ENCODE measurements at places on chromosomes 4 and X.

GRCh38 chr4:25816591-25817058 lies 46.2 kb downstream of the SEL1L3 start:
- DNase-seq: no peak

GRCh38 chr4:102217345-102217744 lies 127.9 kb downstream of the SLC39A8 start:
- DNase-seq: no peak

DNA sequence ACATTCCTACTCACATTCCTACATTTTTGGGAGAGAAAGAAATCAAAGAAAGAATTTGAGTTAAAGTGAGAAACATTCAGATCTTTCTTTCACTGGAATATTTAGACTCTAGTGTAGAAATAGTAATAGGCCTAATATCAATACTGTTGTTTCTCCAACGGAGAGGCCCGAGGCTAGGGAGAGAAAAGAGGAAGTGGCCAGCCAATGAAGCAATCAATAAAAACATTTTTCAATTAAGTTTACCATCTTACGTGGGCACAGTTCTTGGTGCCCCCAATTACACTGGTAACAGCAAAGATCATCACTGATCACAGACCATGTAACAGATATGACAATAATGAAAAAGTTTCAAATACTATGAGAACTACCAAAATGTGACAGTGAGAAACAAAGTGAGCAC lies 281.4 kb downstream of the GPM6A start:
- DNase-seq: no peak

DNA sequence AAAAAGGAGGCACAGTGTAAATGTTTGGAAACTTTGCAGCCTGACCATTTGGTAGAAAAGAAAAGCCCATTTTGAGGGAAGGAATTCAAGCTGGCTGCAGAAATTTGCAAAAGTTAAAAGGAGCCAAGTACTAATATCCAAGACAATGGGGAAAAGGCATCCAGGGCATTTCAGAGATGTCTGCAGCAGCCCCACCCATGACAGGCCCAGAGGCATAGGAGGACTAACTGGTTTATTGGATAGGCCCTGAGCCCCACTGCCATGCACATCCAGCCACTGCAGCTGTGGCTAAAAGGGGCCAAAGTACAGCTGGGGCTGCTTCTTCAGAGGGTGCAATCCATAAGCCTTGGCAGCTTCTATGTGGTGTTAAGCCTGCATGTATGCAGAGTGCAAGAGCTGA lies 104.9 kb downstream of the HS3ST1 start:
- DNase-seq: no peak

GRCh38 chr4:102429553-102429952 lies 71.6 kb upstream of the NFKB1 start:
- DNase-seq: no peak

DNA sequence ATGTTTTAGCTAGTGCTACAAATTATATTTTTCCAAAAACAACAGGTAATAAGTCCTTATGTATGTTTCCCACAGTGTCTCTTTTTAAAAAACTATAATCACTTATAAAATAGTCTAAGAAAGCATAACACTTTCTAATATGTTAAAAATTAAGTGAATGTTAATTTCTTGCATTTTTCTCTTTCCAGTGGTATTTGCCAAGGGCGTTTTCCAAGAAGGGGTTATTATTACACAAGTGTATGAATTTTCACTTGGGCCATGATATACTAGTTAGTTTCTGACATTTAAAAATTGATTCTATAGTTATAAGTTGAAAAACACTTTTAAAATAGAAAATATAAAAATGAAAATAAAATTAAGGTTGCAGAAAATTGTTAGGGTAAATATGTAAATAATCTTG lies 74.6 kb downstream of the ARSJ start:
- no peak for DNase-seq

DNA sequence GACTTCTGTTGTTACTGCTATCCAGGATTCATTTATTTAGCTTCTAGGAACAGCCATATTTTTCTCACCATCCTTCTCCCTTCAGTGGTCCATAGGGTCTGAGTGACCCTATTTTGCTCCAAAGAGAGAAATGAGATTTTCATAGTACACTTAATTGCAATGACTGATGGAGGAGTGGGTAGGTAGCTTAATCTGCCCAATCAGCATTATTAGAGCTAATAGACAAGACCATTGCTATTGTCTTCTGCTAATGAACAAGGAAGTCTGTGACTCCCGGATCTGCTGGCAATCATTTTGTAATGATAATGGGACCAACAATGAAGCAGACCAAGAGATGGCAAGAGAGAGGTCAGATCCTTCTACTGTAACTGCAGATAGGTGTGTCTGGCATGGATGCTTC lies 271.4 kb upstream of the SLC7A11 start:
- no peak for DNase-seq

GRCh38 chr4:145891958-145892357 lies 46.7 kb downstream of the ZNF827 start:
- DNase-seq: no peak

DNA sequence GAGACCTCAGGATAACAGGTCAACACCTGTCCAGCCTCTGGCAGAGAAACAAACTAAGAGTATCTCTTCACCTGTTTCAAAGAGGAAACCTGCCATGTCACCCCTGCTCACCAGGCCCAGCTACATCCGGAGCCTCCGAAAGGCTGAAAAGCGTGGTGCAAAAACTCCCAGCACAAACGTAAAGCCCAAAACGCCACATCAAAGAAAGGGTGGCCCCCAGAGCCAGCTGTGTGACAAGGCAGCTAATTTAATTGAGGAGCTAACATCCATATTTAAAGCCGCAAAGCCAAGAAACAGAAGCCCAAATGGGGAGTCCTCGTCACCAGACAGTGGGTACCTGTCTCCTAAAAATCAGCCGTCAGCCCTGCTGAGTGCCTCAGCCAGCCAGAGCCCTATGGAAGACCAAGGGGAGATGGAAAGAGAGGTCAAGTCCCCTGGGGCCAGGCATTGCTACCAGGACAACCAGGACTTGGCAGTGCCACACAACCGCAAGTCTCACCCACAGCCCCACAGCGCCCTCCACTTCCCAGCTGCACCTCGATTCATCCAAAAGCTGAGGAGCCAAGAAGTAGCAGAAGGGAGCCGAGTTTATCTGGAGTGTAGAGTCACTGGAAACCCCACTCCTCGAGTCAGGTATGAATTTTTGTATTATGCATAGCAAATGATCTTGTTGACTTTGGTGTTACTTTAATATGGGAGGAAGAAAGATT lies 15.1 kb downstream of the PALLD start:
- no peak for DNase-seq

DNA sequence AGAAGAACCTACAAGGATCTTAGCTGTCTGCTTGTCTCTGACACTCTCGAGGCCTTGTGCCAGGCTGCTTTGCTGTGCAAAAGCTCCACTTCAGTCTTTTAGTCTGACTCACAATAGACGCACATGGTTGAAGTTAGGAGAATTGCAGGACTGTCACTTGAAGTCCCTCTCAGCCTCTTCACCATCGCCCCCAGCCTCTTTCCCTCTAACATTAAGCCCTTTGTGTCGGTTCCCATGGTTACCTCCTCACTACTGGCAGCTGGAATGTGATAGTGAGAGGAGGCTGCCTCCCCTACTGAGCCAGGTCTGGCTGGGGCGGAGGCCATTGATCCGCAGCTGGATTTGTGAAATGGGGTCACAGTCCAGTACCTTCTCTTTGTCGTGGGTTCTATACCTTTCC lies 201.8 kb downstream of the SOWAHB start:
- DNase-seq: no peak

- no peak for DNase-seq
Observed at GRCh38 chr4:181194096-181194495, 1049.1 kb upstream of the TENM3 start.

GRCh38 chr4:155666344-155667221 lies at the start of gene GUCY1A1:
Gene GUCY1A1 (plus strand): TSS chr4:155666848. CDS start chr4:155696868, 30,020 bp downstream.
- peak; percentile 68 for DNase-seq

DNA sequence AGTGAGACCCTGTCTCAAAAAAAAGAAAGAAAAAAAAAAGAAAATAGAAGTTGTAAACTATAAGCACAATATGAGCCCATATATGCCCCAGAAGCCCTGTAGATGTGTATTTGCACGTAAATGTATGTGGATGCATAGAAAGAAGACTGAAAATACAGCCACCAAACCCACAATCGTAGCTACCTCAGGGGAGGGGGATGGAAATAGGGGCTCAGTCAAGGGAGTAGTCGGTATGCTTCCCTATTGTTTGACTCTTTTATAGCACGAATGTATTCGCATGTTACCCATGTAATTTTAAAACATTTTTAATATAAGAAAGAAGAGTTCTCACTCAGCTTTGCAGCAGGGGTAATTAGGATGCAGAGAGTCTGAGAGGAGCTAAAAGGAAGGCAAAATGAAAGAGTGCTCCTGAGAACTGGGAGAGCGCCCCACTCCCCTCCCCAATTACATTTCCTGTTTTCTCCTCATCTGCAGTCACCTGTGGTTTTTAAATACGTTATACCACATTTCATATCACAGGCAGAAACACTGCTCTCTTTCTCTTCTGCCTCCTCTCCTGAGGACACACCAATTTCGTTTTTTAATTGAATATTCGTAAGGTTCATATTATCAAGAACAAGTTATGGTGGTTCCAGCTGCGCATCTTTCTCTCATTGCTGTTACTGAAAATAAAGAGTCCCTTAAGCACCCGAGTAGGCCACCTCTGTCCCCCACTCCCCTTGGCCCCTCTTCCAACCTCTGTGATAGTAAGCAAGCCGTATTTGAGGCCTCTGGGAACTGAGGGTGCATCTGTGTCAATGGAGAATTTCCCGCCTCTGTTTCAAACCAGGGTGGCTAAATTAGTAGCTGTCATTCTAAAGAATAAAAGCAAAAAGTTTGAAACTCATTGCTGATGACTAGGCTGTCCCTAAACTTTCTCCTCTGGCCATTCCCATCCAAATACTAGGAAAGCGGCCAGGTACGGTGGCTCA lies 10.7 kb downstream of the SEPTIN6 start:
- DNase-seq: peak; percentile 42

- no peak for DNase-seq
Observed at GRCh38 chr4:112559053-112559452, 43.1 kb upstream of the NEUROG2 start.

- DNase-seq: peak; percentile 19
Observed at GRCh38 chrX:24777660-24778059, 83.9 kb downstream of the POLA1 start.

DNA sequence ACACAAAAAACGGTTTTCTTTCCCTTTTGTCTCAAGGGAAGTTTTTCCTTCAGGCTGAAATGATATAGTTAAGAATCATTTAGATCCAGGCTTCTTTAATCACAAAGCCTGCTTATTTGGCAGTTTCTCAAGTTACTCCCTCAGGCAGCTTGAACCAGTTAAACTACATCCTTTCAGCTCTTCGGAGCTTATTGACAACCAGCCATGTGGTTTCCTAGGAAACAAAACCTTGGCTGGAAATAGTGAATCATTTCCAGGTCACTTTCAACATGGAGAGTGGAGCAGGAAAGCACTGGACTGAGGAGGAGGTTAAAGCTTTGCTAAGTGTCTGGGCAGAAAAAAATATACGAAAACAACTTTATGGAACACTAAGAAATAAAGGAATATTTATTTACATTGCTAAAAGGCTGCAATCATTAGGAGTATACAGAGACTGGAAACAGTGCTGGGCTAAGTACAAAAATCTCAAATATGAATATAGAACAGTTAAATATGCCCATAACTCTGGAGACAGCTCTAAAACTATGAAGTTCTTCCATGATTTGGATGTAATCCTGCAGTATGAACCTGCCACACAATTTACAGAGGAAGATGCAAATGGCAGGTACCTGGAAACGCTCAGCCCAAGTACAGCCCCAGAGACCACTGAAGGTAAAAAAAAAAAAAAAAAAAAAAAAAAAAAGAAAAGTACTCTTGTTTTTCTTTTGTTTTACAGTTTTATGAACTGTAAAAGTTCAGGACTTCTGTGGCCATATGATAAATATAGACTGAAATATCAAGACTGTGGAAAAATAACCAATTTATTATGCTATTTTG lies 23.2 kb upstream of the AASDH start:
- peak; percentile 74 for DNase-seq

- DNase-seq: no peak
Observed at GRCh38 chr4:57137261-57137660, 27.1 kb upstream of the IGFBP7 start.

GRCh38 chr4:147749811-147750321 lies 18.0 kb downstream of the ARHGAP10 start:
- no peak for DNase-seq

DNA sequence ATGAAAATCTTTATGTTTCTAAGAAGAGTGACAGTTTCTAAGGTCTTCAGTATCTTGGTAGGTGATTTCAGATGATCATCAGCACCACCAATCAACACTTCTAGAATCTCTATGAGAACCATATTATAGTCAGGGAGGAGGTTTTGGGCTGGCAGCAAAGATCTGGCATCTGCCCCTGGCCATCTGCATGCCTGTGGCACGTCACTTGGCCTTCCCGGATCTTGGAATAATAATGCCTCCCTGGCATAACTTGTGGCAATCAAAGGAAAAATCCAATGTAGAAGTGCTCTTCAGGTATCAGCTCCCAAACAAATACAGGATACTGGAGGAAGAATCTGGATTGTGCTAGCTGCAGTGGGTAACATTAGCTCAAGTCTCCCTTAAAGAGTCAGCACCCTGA lies 57.3 kb downstream of the RASL11B start:
- no peak for DNase-seq

- no peak for DNase-seq
Observed at GRCh38 chr4:158826057-158826456, 57.2 kb downstream of the FNIP2 start.

- no peak for DNase-seq
Observed at GRCh38 chrX:111561851-111562250, 50.4 kb downstream of the SERTM2 start.

DNA sequence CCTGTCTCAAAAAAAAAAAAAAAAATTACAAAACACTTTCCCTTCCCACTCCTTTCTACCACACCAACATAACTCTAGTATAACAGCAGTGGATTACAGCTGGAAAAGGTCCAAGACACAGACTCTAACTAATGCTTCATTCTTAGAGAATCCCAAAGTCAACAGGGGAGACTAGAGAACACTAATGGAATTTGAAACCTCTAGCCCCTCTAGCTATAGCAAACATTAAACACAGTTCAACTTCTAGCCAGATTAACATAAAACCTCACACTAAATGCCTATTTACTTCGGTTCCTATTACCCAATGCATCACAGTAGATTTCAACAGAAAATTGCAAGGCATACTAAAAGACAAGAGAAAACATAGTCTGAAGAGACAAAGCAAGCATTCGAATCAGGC lies 10.5 kb upstream of the DHX15 start:
- no peak for DNase-seq

DNA sequence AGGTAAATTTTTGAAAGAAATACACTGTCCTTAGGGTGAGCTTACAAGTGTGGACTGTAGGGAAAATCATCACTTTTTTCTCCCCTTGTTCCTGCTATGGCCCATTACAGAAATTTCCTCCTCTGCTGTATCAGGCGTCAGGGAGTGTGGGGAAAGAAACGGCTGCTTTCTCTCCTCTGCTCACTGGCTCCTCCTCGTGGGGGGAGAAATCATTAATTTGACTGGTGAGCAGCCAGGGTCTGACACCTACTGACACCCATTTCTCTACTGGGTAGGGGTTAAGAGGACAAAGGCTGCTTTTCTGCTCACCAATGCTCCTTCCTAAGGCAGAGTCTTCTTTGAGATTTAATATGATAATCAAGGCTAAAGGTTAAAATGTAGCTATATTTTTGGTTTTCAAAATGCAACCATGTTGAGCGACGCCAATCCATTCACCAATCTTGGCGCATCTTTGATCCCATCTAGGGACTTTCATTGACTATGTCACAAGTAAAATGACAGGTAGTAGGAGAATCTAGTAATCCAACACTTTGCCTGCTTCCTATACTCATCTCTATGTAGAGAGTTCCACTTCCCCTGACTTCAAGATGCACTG lies 25.1 kb downstream of the SETD7 start:
- peak; percentile 48 for DNase-seq
